Activated CD8-positive, alpha-beta T cell treated with anti-CD3 and anti-CD28 coated beads, Interleukin-2, amount 10 ng/mL, durations not matched to agents 7 days and 5 days (primary cell): ENCODE measurements at places on chromosomes 12 and 14. TPM values are rescaled to one million over a fixed set of nuclear protein-coding genes. Genes with fewer than 3 reads are reported as not detected.
A peak's percentile ranks its signal among the peaks of the same experiment; 100 is the strongest.

The CACNA2D4 gene
- 7.0 TPM for total RNA-seq

The AICDA gene
- total RNA-seq = not detected

The RDH5 gene
- 12.0 TPM for total RNA-seq

The MANSC4 gene
- not detected for total RNA-seq

GRCh38 chr12:7122811-7123769 lies 5.6 kb downstream of the RBP5 start:
- DNase-seq = no peak

DNA sequence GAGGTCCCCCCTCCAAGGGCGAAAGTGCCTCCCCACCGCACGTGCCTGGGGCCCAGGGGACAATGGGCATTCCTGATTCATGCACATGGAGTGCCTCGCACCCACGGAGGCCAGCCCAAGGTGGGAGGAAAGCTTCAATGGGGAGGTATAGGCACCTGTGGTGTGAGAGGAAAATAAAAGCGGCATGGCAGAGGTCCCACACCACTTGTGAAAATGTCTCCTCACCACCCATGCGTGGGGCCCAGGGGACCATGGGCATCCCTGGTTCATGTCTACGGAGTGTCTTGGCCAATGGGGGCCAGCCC lies 384.7 kb downstream of the ALG10 start:
- no peak for DNase-seq

DNA sequence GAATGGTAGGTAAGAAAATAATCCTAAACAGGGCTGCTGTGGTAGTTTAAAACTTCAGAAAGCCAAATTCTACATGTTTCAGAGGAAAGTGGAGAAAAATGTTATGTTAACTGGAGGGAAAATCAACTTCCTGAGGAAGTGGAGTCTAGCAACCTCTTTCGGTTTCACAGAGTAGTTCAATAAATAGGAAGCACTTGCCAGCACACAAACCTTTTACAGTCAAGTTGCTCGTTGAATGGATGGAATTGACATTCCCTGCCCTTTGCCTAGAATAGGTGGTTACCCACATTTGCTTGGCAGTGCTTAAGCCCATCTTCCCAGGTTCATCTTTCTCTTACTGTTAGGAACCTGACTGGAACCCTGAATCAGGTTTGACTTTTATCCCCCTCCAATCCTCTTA lies 15.9 kb downstream of the ANKRD13A start:
- no peak for DNase-seq

GRCh38 chr12:25788707-25789442 lies 169.6 kb upstream of the RASSF8 start:
- DNase-seq = no peak

DNA sequence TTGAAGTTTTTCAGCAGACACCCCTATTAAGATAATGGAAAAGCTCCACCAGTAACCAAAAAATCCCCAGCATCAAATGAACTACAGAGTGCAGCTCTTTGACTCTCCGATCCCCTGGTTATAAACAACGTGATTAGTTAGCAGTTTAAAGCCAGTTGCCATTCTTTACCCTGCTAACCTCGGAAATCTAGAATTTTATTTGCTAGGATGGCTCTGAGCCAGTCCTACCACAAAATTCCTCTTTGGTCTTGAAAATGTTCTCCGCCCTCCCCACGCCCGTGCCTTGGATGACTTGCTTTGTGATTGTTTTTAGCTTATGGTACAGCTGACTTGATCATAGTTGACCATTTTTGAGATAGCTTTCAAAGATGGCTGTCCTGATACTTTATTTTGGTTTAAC lies 1.2 kb downstream of the KLHDC2 start:
- DNase-seq = no peak

DNA sequence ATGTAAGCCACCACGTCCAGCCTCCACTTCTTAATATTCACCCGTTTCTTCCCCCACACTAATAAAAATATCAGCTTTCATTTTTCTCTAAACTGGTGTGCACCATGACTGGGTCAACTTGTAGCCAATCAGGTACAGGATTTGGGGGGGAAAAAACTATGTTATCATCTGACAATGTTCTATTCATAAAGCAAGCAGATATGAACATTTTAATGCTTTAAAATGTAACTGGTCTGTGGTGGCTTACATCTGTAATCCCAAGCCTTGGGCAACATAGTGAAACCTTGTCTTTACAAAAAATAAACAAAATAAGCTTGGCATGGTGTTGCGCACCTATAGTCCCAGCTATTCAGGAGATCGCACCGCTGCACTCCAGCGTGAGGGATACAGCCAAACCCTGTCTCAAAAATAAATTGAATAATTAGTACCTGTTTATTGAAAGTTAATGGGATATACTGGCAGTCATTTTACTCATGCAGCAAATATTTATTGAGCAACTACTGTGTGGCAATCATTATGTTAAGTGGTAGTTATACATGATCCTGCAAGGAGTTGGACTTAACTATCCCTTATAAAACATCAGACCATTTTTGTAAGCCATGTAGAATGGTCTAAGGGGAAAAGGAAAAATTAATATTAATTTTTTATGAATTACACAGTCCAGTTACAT lies 15.3 kb upstream of the ITPR2 start:
- no peak for DNase-seq

- DNase-seq = peak; percentile 45
These were observed 268.8 kb downstream of the ADGRD1 start for GRCh38 chr12:131222329-131223139.
